ENCODE measurements at places on chromosomes 2 and 18.

- DNase-seq, result no peak
Measured at GRCh38 chr2:153074207-153074606, 355.8 kb downstream of the ARL6IP6 start.

GRCh38 chr2:20612925-20613916, 37.7 kb downstream of the HS1BP3 start:
- no peak for DNase-seq

DNA sequence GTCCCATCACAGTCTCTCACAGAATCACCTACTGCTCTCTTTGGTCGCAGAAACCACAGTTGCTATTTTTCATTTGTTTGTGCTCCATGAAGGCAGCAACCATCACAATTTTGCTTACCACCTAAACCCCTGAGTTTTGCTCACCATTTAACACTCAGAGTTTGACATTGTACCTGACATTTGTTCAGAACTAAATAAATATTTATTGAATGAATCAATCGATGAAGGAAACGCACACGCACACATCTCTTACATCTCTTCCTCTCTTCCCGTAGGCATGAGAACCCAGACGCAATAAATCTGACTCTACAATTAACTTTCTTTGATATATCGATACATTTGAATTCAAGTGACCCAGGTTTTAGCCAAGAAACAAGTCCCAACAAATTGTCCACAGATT, 105.5 kb upstream of the RNF152 start:
- no peak for DNase-seq

DNA sequence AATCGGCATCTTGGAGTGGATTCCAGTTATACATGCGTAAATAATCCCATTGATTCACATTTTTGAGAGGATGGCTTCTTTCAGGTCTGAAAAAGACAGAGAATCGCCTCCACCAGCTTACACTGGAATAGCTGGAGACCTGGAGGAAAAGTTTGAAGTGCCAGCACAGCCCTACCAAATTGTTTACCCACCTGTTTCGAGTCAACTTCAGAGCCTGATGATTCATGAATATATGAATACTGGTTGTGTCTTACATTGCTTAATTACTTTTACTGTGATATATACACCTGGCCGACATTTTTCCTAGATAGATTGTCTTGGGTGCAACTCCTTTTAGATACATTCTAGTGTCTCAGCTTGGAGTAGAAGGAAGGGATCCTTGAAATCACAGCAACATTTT, 335 bp upstream of the NCKAP5 start:
- no peak for DNase-seq

DNA sequence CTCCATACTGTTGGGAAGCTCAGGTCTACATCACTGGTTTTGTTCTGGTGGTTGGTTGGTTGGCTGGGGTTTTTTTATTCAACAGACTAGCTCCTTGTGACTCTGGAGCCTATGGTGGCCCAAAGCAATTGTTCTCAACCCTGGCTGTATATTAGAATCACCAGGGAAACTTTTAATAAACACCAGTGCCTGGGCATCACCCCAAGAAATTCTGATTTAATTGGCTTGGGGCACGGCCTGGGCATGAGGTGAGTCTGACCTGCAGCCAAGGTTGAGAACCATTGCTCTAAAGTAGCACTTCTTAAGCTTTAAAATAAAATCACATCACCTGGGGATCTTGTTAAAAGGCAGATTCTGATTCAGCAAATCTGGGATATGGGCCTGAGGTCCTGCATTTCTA, 184.1 kb downstream of the C1D start:
- DNase-seq, result no peak

- DNase-seq, result no peak
Measured at GRCh38 chr2:8623958-8624591, 57.8 kb upstream of the ID2 start.

GRCh38 chr18:48894799-48895346, 55.9 kb downstream of the SMAD7 start:
- no peak for DNase-seq

GRCh38 chr2:121888189-121888557, 132.7 kb downstream of the TSN start:
- no peak for DNase-seq

- DNase-seq, result no peak
Measured at GRCh38 chr18:55433648-55434047, 154.3 kb downstream of the TCF4 start.

DNA sequence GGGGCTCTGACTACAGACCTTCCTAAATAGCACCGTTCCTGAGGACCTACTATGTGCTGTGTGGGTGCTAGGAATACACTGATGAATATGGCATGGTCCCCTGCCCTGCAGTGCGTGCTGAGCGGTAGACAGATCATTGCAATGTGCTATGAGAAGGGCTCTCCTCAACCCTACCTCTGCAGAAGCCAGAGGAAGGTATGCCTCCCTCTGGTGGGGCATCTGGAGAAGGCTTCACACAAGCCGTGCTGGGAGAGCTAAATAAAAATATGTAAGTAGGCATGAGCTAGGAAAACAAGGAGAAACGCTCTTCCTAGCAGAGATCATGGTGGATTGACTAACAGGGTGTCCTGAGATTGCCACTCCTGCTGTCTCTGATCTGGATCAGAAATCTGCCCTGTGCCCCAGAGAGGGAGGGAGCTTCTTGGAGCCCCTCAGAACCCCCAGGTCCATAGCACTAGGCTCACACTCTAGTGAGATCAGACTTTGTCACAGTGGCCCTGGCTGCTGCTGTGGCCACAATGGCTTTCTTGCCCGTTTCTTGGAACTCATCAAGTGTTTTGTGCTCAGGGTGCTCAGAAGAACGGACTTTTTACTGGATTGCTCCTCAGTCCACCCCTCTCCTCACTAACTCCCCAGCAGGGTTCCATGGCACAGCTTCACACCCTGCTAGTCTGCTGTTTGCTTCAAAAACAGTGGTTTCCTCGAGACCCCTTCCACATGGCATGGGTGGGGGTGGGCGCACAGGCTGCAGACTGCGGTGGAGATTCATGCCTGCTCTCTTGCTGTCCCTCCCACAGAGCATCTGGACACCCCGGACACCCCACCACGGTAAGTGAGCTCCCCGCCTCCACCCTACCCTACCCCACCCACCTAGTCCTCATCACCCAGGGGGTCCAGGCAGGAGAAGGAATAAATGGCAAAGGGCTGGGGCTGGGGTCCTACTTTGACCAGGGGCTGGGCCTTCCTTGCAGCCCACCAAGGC, 14.2 kb downstream of the SIGLEC15 start:
- no peak for DNase-seq

DNA sequence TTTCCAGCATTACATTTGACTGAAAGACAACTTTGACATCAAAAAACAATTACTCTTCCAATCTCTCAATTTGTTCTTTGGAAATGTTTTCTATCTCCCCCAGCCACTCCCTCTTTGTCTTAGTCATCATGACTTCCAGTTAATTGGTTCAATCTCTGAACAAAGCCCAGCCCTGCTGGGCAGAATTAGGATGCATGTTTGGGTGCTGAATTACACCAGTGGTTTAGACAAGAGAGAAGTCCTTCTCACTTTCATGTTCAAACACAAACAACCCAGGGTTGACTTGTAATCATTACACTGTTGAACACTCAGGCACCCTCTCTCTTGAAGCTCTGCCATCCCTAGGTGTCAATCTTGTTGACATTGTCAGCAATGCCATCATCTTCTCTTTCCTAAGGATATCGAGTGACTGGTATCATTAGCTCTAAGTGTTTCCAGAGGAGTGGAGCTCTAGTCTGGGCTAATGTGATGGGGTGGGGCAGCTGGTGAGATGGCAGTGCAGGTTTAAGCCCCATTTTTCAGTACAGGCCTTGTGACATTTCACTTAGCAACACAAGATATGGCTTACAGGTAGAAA, 90.8 kb upstream of the MEIS1 start:
- DNase-seq, result no peak

GRCh38 chr2:32427672-32428610, 71.1 kb downstream of the BIRC6 start:
- DNase-seq, result no peak

DNA sequence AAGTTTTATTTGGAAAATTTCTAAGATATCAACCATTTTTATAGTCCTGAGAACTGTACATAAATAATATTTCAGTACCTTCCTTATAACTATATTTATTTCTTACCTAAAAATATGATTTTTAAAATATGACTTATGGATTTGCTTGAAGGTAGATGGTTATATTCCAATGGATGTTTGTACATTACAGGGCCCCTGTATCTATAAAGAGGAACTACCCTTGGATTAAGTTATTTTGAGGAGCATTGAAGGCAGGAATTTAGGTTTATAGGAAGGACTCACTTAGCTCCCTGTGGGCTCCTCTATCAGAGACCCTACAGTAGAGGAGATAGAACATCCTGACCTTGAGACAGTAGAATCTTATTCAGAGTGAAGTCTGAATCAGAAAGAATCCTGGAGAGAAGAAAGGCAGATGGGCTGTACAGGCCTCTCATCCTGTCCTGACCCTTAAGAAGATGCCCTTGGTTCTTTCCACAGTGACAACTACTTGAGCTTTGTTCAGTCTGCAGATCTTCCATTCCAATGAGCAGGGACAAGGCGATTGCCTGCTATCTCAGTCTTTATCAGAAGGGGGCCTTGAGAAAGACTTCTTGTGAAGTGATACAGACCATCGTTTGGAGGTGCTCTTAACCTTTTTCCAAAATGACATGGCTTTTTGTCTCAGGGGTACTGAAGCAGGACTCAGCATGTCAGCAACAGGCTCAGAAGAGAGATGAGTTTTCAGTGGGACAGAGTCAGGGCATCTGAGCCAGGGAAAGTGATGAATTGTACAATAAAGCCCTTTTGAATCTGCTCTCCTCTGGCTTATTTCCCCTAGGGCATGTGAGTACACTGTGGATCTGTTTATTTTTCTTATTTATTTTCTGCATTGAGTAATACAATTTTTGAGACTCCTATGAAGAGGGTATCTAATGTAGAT, 20.9 kb downstream of the OXER1 start:
- no peak for DNase-seq

DNA sequence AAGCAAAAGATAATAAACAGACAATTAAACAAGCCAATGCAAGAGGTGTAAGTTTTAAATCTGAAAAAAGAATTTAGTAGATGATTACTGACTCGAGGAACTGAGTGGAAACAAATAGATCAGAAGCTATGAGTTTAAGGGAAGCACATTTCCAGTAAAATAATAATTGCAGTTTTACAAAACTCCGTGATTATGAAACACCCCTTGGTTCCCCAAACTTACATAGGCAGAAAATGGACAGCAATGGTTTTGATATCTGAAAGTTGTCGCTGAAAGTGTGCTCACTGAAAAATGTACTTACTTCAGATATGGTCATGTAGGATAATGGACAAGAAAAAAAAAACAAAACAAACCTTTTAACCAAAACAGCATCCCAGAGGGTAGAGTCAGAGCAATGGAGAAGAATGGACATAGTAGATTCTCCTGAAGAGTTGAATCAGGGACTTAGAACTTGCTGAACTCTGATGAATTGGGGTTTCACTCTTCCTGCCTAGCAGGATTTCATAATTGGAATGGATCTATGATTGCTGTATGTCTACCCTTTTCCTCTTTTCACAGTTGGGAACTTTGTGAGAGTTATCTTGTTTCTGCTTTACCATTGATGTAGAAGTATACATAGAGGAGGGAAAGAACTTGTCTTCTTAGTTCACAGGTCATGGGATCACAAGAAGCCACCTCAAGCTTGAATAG, 305.6 kb upstream of the ZEB2 start:
- no peak for DNase-seq

GRCh38 chr2:107359021-107359420, 467.7 kb upstream of the RGPD4 start:
- no peak for DNase-seq

DNA sequence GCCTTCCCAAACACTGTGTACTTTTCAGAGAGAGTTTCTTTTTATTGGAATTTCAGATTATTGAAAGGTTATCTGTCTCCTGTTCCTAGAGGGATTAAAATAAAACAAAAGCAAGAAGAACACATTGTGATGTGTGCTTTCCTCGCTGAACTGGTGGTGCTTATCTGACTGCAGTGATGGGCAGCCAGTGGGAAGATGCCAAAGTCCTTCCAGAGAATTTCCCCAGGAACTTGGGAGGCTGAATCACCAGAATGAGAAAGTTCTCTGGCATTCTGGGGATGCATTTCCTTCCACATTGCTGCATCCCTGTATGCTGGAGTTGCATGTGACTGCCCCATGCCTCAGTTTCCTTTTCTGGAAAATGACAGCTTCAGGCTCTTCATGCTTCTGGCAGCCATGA, 53.9 kb upstream of the SEC11C start:
- no peak for DNase-seq

GRCh38 chr18:23875966-23876895, 138.3 kb upstream of the TTC39C start:
- no peak for DNase-seq

DNA sequence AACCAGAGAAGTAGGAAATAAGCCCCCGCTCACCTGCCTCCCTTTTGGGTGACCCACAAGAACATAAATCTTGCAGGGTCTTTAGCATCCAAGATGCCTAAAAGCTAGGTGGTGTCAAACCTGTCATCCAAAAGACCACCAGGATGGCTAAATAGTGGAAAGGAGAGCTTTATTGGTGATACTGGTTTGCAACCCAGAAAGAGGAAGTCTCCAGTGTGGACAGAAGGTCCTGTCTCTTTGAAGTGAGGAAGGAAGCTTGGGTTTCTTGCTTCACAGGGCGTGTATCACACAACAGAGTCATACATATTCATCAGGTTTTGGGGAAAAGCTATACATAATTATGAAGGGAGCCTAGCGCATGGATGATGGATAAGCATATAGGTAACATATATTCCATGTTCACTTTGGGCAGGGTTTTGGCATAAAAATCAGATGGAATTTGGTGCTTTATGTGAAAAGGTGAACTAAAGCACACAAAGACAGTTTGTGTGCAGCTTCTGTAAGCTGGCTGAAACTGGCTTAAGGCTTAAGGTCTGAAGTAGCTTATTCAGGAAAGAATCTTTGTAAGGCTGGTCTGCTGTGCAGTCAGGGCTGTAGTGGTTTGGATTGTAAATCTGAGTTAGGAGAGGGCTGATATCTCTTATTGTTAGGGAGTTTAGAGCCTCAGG, 102.2 kb upstream of the MSH2 start:
- DNase-seq, result no peak

DNA sequence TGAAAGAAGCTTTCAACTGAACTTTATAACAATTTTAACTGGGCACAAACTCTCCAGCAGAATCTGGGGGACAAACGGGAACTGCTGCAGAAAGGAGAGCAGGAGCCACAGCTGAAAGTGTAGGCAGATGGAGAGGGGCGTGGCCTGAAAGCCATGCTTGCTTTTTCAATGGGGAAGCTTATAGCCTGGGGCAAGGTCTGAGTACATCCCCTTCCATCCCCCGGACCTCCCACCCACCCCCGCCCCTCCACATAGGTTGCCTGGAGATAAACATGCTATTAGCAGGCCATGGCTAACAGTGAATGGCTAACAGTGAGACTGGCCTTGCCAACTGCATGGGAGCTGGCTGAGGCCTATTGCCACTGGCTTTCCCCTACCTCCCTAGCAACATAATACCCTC, 317.9 kb upstream of the TANK start:
- no peak for DNase-seq

DNA sequence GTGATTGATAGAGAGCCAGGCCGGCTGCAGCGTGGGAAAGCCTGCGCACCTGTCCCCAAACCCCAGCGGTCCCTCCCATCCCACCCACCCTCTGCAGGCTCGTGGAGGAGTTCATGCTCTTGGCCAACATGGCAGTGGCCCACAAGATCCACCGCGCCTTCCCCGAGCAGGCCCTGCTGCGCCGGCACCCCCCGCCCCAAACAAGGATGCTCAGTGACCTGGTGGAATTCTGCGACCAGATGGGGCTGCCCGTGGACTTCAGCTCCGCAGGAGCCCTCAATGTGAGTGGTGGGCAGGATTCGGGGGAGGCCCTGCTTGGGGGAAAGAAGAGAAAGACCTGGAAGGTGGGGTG, 48.9 kb upstream of the ALPP start:
- no peak for DNase-seq

Data from T-helper 2 cell treated with Interferon-gamma antibody and Interleukin-4, amounts not matched to agents 5 μg/mL and 100 μg/mL, for 36 hours (primary cell).